ENCODE measurements at places on chromosomes 12 and 14.

DNA sequence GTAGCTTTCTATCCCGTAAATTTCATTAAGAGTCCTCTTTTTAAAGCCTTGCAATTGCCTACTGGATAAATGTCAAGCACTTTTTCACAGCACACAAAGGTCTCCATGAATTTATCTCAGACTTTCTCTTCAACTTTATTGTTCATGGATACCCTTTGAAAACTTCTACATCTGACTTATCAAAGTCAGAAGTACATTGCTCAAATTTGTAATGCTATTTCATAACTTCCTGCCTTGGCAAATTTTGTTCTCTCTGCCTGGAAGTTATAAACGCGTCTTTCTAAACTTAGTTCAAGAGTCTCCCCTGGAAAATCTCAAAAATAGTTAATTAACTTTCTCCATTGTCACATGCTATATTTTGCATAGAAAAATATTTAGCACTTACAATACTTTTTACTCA is 55.9 kb upstream of the RERGL start:
- DNase-seq, result no peak

DNA sequence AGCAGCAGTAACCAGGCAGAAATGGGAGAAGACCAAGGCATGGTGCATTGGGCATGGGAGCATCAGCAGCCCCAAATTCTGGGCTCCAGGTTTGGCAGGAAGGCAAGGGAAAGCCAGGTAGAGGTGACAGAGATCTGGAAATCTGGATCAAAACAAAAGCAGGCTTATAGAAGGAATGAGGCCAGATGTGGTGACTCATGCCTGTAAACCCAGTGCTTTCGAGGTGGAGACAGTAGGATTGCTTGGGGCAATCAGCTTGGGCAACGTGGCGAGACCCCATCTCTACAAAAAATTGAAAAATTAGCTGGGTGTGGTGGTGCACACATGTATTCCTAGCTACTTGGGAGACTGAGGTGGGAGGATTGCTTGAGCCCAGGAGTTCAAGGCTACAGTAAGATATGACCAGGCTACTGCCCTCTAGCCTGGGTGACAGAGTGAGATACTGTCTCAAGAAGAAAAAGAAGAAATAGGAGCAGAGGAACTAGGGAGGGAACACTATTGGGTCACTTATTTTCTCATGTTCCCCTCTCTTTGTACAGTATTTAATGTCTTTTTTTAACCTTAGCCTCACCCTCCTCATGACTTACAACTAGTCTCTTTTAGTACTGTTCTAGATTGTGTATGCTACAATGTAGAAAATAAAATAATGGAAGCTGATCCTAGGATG is 25.1 kb downstream of the SLC4A8 start:
- DNase-seq, result no peak

DNA sequence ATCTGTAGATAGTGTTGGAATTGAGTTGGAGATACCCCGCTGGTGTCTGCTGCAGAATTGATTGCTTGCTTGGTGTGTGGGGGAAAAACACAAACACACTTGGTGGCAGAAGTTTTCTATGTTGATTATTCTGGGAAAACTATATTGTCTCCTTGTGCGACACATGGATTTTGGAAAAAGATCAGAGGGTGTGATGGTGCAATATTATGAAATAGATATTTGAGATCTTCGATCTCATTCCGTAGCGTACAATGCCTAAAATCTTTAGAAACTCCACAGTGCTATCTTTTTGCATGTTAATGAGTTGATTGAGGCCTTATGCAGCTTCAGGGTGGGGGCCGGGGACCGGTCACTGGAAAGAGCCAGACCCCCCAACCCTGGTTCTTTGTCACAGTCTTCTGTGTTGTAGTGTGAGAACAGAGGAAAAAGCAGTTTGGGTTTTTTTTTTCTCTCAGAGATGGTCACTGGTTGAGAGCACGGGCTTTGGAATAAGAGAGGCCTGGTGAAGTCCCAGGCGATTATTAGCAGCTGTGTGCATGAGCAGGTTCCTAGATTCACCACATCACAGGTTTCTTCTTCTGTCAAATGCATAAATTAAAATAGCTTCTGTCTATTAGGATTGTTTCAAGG is 88.2 kb downstream of the ST8SIA1 start:
- DNase-seq, result no peak

DNA sequence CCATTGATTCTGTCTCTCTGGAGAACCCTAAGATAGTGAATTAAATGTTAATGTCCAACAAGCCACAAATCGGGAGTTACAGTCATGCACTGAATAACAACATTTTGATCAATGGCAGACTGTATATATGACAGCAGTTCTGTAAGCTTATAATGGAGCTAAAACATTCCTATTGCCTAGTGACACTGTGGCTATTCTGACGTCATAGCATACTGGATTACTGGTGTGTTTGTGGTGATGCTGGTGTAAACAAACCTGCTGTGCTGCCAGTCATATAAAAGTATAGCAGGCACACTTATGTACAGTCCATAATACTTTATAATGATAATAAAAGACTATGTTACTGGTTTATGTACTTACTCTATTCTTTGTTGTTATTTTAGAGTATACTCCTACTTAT is 56.7 kb upstream of the BICD1 start:
- no peak for DNase-seq

- no peak for DNase-seq
Observed at GRCh38 chr12:1473418-1473817, 121.0 kb downstream of the FBXL14 start.

DNA sequence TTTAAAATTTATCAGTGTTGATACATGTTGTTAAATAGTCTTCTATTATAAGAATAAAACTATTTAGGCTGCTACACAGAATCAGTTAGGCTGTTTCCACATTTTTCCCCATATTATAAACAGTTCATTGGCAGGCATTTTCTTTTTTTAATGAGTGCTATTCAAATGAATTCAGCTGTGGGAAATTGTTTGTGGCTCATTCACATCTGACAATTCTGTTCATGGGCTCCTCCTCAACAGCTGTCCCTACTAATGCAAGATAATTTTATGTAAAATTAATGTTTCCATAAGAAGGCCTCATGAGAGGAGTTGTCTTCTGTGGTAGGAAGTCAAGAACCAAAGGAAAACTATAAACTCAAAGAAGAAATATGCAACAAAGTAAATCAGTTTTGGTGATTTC is 218.0 kb downstream of the PPFIA2 start:
- DNase-seq, result no peak

DNA sequence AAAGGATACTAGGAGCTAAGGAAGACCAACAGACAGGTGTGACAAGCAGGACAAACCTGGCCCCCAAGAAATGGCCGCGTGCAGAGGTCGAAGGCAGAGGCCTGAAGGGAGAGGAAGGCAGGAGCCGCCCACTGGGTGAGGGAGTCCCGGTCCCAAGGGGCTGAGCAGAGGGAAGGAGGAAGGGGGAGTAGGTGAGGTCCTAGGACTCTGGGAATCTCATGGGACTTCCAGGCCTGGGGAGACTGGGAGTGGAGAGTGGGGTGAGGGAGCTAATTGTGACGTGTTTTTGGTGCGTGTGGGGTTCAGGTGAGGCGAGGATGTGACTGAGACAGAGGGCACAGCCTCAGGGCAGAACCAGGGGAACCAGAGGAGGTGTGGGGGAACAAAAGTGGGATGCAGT is 11.7 kb upstream of the FLVCR2 start:
- no peak for DNase-seq

- DNase-seq, result no peak
Observed at GRCh38 chr14:24941719-24942118, 108.2 kb downstream of the STXBP6 start.

DNA sequence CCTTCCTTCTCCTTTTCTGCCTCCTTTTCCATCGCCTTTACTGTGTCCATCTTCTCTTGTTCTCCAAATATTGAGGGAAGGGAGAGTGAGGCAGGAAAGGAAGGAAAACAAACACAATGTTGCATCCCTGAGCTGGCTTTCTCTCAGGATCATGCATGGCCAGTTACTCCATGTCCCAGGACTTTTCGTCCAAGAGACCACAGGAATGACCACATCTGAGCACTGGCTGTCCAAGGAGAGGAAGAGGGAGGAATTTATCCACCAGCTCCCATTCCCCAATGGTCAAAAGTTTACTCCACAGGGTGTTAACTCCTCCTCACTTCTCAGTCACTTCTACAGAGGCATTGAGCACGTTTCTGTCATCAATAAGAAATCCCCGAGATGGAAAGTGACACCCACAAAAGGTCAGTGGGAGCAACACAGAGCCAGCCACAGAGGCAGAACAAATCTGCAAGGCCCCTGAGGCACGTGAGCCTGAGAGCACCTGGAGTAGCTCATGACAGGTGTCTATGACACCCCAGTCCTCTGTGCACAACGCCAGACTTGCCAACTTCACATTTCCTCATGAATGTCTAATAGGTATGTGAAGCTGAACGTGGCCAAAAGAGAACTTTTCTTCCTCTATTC is 177.3 kb upstream of the NUDT4 start:
- no peak for DNase-seq

- DNase-seq, result no peak
Observed at GRCh38 chr12:40168868-40169267, 55.9 kb upstream of the LRRK2 start.

DNA sequence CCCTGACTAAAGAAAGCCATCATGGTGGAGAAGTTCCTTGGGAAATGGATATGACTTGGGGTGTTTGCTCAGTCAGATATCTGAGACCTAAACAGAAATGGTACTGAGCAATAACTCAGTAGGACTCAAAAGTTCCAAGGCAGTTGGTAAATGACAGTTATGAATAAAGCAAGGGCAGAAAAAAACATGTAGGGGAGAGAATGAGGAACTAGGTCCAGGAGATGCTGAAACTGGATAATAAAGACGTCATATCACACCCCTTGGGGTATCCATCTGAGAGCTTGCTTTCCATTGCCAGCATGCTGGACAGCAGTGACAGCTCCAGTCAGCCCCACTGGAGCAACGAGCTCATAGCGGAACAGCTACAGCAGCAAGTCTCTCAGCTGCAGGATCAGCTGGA is 37.5 kb downstream of the RPGRIP1 start:
- DNase-seq, result no peak

DNA sequence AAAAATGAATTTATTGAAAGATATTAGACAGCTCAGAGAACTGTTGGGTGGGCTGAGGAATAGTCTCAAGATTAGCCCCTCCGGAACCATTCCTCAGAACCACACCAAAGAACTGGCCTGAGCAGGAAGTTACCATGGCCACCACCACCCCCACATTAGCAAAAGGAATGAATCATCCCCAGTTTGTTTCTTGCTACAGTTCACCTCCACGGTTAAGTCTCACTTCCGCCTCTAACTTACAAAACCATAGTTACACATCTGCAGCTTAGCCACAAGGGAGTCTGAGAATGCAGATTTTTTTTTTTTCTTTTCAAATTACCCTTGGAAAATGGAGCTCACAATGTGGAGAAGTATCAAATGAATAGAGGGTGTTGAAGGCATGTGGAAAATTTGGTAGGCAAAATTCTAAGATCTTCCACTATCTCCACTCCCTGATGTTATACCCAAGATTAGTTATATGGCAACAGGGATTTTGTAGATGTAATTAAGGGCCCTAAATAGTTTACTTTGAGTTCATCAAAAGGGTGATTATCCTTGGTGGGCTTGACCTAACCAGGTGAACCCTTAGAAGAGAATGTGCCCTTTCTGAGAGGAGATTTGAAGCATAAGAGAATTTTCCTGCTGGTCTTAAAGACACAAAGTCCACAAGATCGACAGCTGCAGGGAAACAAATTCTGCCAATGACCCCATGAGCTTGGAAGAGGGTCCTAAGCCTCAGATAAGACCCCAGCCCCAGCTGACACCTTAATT is 129.8 kb upstream of the KRR1 start:
- no peak for DNase-seq

- no peak for DNase-seq
Observed at GRCh38 chr12:26507613-26508012, 312.2 kb downstream of the SSPN start.

GRCh38 chr14:63912286-63912685 is 59.5 kb downstream of the SYNE2 start:
- DNase-seq, result no peak

DNA sequence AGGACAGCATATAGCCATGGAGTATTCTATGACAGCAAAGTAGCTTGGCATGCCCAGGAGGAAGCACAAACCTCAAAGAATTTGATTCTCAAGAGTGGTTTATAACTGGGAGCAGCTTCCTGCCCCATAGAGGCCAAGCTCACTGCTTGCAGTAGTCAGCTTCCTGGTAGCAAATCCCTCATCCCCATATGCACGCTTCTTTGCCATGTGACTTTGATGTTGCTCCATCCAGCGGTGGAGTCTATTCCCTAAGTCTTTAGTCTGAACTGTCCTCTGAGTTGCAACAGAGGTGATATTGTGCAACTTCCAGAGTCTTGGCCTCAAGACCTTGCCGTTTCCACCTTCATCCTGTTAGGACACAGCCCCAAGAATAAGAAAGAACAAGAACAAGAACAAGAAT is 996.8 kb upstream of the TMEM132C start:
- DNase-seq, result no peak

DNA sequence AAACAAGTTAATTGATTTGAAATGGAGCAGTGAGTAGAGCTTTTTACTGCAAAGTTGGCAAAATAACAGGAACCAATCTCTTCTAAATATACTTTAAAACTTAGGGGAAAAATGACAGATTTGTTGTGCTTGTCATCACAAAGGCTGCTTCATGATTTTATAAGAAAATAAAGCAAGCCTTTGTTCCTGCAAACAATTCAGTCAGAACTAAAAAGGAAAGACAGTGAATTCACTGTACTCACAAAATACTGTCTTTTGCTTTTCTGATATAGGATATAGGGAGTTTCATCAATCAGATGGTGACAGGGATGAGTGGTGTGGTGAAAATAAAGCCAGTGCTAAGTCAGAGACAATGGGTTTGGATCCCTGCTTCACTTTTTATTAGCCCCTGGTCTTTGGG is 126.0 kb downstream of the HELB start:
- DNase-seq, result no peak

GRCh38 chr14:61226015-61226654 is 55.0 kb downstream of the TMEM30B start:
- no peak for DNase-seq

- DNase-seq, result no peak
Observed at GRCh38 chr12:65612440-65612839, 211.8 kb upstream of the HMGA2 start.

DNA sequence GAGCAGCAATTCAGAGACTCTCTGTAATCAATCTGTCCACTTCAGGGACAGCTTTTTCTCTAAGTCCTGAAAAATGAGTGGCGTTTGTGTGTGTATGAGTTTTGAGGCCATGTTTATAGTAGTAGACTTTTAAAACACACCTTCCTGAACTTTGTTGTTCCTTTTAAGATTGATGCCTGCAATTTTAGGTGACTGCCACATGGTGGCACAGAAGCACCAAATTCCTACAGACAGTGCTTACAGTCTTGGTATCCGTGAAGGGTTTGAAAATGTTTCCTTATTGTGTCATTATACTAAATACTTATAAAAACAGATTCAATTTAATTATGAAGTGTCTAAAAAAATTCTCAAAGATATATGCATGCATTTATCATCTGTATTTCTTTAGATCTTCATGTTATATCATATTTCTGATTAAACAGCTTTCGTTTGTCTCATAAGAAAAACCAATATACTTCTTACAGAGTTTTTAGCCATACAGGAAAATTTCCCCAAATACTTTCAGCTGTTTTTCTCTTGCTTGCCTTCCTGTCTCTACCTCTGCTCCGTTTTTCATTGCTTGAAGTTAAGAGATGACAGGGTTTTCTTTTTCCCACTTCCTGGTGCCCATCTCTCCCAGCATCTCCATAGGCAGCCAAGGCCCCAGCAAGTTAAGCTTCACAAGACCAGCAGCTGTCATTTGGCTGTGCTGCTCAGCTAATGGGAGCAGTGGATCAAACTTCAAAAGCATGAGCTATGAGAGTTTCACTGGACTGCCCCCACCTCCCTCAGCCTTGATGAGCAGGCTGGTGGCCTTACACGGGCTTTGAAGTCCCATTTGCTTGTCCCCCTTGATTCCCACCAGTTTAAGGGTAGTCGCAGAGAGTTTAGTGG is 259.6 kb downstream of the AKAP6 start:
- no peak for DNase-seq
